RKO (cell line): ENCODE measurements at places on chromosomes 7 and 10.
A peak's percentile ranks its signal among the peaks of the same experiment; 100 is the strongest.

DNA sequence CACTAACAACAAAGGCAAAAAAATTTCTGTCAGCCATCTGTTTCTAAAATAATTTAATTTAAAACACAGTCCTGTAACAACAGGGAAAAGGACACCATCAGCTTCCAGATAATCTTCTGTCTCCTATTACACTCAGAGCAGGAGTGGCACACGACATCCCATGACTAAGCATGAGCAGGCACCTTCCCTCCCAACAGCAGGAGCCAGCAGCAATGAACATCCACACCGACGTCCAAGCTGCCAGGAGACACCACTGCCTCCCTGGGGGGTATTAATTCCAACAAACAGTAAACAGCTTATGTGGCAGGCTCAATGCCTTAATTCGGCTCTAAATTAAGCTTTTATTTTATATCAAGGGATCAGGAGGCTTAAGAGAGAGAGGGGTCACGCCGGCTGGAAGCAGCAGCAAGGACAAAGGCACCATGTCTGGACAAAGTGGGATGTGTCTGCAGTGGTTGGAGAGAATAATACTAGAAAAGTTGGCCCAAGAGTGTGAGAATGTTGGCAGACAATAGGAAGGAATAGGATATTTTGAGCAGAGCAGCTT, 45.7 kb downstream of the KIAA1549 start:
- DNase-seq = peak; percentile 89

GRCh38 chr7:3034591-3035150, 9.0 kb downstream of the CARD11 start:
- DNase-seq = no peak

- DNase-seq = no peak
Measured at GRCh38 chr7:747186-747585, 20.1 kb upstream of the PRKAR1B start.

DNA sequence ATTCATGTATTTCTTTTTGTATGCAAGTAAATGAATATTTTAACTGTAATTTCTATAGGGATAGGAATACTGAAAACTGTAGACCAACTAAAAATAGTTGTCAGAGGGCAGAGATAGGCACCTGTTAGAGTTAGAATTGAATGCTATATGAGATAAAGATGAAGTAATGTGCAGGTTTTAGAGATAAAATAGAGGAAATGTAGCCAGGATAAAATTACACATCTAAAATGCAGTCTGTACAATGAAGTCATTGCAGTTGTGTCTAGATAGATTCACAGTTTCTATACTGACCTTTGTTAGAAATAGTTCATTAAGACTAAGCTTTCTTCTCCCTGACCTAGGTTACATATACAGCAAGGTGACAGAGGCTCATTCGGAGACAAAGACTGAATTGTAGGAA, 46.2 kb downstream of the SMNDC1 start:
- DNase-seq = no peak

DNA sequence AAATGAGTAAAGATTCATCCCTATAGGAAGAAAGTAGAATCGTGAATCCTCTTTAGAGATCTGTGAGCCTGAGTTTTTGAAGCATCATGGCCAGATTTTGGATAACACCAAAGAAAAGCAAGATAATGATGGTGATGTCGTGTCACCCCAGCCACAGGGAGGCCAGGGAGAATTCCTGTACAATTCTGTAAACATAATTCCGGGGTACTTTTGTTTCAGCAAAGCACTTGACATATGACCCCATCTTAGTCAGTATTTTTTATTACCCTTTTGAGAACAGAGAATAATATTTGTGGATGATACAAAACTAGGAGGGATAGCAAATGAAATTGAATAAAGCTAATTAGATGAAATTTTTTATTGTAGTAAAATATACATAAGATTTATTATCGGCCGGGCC, 33.8 kb downstream of the NACAD start:
- no peak for DNase-seq

DNA sequence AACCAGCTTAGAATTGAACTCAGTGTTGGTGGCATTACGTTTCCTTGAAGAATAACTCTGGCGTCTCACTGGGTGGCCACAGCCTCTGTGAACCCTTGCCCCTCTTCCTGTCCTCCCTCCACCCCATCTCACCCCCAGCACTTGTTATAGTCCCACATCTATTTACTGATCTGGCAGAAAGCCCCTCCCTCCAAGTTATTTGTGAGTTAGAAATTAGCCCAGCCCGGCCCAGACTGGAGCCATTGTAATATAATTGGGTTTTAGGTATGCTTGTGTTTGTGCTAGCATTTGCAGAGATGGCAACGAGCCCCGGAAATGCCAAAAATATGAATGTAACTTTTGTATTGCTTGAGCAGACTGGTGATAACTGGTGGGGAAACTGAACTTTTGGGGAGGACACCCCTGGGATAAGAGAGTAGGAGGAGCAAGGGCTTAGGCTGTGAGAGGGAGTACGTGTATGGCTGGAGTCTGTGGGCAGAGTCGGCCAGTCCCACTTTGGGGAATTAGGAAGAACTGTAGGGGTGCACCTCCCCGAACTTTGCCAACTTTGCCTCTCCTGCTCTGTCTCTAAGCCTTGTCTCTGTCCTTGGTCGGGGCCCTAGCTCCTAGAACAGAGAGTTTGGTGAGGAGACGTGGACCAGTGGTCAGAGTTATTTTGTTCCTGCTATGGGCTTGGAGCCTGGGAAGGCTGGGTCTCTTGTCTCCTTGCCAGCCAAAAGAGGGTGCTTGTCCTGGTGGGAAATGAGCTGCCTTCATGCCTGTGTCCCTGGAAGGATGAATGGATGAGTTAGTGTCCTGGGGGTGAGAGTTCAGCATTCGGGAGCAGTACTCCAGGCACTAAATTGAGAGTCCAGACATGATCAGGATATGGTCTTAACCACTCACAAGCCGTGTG, 19.3 kb upstream of the TRIM8 start:
- DNase-seq = no peak

DNA sequence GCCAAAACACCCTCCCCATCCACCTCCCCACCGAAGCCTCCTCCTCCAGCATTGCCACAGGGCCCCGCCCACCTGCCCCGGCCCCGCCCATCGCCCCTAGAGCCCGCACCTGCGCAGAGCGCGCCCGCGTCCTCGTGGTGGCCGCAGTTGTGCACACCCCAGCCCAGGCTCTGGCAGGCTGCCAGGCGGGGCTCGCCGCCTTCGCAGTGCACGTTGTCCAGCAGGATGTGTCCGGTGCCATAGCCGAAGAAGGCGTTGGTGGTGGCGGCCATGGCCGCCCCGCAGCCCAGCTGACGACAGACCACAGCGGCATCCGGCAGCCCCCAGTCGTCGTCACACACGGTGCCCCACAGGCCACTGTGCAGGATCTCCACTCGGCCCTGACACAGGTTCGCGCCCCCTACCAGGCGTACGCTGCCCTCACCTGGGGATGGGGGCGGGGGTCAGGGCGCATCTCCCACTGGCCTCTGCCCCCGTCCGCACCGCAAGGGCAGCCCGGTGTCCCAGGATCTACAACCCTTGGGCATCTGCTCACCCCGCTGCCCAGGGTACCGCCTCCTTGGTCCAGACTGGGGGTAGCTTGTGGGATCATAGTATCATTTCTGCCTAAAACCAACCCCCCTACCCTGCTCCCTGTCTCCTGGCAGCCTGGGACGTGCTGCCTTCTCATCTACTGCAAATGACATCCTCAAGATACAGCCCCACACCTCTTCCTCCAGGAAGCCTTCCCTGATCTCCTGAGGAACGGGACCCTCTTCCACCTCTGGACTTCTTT, 11.9 kb downstream of the SSC4D start:
- peak; percentile 79 for DNase-seq

DNA sequence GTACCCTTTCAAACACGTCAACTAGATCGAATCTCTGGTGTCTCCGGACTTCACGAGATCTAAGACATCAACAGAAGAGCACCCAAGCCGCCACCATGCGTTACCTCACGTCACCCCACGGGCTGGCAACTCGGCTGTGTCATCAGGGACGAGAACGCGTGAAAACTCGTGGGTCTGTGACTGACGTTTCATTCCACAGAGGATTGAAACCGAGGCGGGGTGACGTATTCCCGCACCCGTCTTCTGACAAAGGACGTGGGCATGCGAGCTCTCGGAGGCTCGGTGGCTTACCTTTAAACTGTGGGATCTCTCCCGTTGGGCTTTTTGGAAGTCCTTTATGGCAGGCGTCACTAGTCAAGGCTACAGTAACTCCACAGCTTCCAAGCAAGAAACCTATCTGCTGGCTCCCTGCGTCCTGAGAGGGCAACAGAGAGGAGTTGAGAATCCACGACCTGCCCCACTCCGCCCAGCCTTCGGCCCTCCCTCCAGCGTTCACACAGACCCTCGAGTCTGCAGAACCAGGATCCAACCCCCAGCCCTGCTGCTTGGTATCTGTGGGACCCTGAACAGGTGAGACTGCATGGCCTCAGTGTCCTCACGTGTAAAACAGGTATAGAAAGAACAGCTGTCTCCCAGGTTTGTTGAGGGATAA, 255.3 kb downstream of the ZMYND11 start:
- no peak for DNase-seq

DNA sequence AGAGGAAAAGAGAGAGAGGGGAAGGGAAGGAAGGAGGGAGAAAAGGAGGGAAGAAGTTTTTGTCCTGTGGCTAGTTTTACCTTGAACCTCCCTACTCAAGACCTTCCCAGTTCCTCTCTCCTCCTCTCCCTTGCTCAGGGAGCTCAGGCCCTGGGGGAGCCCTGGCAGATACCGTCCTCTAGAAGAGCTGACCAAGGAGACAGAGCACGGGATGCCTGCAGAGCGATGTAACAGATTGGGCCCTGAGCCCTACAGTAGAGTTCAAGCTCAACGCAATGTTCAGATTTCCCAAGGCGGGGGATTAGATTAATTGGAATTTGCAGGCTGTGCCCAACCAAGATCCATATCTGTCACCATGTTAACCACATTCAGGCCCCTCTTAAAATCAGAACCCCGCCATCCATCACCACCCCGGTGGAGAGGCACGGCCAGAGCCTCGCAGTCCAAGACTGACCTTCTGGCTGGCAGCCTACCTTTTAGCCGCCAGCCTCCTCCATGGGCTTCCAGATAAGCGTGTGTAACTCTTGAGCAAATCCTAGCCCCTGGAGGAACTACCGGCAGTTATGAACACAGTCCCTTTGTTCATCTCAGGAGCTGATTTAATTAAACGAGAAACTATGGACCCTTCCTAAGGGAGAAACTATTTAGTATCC, 70.6 kb downstream of the KCNMA1 start:
- no peak for DNase-seq

DNA sequence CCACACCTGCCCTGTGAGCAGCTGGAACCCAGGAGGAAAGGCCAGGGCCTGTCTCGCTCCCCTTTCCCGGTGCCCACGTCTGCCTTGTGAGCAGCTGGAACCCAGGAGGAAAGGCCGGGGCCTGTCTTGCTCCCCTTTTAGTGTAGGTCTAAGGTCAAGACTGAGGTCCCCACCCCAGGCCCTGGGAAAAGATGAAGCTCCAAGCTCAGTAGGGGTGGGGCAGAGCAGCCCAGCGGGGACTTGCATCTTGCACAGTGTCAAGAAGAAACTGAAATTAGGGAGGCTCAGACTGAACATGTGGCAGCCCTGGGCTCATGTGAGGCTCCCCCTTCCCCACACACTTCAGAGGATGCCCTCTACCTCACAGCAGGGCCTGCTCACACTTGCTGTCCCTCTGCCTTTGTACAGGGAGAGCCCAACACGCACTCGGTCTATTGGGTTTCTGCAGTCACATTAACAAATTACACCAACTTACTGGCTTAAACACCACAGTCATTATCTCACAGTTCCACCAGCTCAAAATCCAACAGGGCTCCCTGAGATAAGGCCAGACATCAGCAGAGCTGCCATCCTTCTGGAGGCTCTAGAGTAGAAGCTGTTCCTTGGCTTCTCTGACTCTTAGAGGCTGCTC, 12.4 kb downstream of the POLL start:
- no peak for DNase-seq

DNA sequence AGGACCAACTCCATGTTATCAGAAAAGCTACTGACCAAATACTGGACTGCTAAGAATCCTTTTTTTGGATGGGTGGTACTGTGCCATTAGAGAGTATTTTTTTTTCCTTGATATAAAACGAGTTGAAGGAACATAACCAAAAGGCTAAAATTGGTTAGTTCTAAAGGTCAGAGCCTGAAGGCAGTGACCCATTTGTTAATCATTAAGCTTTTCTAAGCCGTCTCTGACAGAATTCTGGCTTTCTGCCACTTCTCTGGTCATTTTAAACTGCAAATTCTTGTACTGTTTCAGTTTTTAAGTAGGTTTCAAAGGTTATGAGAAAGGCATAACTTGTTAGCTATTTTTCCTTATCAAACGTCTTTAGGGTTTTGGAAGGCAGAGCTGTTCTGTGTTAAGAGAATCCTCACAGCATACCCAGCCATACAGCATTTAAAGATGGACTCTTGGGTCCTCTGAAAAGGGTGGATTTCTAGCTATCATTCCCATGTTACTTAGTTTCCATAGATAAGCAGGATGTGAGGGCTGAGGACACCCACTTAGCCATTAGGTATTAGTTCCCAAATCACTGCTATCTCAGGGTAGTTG, 196.8 kb downstream of the RNLS start:
- DNase-seq = no peak

DNA sequence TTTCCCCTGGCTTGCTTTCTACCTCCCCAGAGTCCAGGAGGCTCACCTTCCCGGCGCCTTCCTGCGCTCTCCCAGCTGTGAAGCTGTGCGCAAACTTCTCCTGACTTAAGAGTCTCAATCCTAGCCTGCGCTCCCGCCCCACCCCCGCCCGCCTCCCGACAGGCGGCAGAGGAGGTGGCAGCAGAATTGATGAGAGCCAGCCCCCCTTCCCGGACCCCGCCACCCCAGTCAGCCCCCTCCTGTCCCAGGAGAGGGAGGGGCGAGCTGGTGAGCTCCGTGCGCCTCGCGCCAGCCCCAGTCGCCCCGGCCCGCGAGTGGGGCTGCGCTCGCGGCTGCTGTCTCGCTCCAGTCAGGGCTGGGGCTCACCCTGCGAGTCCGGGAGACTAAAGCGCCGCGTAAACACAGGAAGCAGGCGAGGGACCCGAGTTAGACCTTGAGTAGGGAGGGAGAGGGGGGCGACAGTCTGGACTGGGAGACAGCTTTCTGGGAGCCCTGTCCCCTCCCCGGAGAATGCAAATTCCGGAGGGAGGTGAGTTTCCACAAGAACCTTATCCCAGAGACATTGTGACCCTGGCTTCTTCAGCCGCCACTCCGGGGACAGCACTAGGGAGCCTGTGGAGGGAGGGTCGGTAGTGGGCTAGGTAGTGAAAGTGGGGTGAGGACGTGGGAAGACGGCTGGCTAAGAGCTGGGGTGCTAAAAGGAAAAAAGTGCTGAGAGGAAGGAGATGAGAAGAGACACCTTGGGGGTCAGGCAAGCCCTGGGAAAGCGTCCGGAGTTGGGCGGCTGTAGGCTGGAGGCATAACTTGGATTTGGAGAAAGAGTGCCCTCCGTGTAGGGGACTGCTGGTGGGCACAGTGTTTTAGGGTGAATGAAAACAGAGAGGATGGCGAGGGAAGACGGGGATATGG, at the start of gene CALCR:
Gene CALCR (minus strand): TSS at position 79 of the 909 bp plus-strand sequence. CDS start 87,743 bp downstream, outside the sequence.
- no peak for DNase-seq

- DNase-seq = no peak
Measured at GRCh38 chr7:21547501-21547900, 4.7 kb downstream of the DNAH11 start.

GRCh38 chr7:23462846-23463245, 7.4 kb downstream of the IGF2BP3 start:
- DNase-seq = peak; percentile 40
